ENCODE measurements at places on chromosomes 1 and 21. TPM values are rescaled to one million over a fixed set of nuclear protein-coding genes. Genes with fewer than 3 reads are reported as not detected.
A peak's percentile ranks its signal among the peaks of the same experiment; 100 is the strongest.

DNA sequence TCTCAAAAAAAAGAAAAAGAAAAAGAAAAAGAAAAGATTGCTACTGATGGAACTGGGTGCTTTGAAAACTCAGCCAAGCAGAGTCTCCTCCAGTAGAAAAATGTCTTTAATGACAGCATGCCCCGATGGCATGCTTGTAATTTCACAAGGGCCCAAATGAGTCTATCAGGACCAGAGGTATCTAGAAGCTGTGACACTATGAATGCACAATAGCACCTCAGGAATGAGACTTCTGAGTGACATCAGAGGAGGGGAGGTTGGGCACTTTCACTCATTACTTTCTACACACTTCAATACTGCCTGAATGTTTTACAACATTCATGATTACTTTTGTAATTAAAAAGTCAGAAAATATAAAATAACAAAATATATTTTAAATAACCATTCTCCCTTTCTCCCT, 15.1 kb upstream of the CD58 start:
- no peak for DNase-seq

DNA sequence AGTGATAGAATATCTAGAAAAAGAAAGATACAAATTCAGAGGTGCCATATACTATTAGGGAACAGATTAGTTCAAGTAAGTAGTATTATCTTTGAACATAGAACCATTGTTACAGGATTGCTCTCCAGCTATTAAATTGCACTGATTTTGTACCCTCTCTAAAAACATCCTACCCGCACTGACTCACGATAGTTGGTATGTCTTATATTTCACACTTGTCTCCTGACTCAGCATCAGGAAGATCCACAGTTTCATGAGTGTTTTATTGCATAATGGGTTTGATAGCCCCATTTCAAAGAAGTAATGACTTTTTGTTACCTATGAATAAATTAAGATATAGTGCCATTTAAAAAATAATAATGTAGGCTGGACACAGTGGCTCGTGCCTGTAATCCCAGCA, 6.0 kb downstream of the TATDN3 start:
- DNase-seq = peak; percentile 59

- DNase-seq = no peak
Measured at GRCh38 chr1:201112173-201112731, at the start of gene CACNA1S. TSS of gene CACNA1S (minus strand) at chr1:201112426. CDS start at chr1:201112339, 87 bp downstream.

DNA sequence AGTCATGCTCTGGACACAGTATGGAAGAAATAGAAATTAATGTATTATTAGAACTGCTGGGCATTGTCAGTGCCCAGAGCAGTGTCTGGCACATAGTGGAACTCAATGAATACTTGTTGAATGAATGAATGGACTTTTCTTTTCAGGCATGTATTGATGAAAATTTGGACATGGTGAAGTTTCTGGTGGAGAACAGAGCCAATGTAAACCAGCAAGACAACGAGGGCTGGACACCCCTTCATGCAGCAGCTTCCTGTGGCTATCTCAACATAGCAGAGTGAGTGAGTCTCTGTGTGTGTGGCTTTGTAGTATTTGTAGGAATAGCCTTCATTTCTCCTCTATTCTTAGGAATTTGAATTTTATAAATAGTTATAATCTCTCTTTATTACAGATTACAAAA, 68.1 kb downstream of the PPP1R12B start:
- DNase-seq = no peak

DNA sequence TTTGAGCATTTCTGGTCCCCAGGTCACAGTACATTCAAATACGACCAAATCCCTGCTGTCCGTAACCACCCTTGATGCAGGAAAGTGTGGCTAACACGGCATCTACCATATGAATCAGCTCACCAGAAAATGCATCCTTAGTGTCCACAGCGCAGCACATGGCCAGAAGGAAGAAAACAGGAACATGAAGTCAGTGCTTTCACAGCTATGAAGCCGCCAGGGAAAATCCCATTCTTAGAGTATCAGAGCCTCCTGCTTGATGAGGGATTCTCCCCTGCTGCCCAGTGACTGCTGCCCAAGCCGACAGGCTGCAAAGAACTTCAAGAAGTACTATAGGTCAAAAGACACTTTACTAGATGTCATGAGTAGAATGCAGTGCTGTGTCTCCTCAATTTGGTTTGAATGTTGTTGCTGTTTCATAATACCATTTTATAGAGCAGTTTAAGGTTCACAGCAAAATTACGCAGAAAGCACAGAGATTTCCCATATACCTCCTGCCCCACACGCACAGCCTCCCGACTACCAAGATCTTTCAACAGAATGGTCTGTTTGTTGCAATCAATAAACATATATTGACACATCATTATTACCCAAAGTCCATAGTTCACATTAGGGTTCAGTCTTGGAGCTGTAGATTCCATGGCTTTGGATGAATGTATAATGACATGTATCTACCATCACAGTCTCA, 14.5 kb downstream of the TIAM1 start:
- DNase-seq = no peak

GRCh38 chr1:169707912-169708604, 3.4 kb downstream of the SELL start:
- DNase-seq = no peak

DNA sequence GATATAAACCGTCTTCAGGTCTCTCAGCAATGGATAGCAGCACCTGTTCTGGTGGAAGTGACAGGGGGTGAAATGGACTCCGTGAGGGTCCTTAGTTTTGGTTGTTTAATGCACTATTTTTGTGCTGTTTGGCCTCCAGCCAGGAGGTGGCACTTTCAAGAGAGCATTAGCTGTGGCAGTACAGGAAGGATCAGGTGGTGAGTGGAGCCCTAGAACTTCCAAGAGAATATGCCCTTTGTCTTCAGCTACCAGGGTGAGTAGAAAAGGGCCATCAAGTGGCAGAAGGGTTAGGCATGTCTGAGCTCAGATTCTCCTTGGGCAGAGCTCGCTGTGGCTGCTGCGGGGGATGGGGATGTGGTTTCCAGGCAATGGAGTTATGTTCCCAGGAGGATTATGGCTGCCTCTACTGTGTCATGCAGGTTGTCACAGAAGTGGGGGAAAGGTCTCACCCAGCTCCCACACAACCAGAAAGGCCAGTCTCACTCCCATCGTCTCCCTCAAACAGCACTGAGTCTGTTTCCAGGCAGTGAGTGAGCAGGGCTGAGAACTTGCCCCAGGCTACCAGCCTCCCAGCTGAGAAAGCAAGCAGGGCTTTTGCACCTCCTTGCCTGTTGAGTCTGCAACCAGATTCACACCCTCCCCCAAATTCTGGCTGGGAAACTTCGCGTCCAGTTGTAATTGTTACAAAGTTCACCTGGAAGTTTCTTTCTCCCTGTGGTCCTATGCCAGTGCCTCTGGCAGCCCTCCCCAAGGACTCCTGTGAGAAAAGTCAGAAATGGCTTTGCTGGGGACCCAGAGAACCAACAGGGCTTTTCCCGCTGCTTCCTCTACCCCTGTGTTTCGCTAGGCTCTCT, 39.1 kb upstream of the TTLL7 start:
- DNase-seq = no peak

GRCh38 chr21:31957631-31958030, 84.8 kb downstream of the HUNK start:
- DNase-seq = no peak

GRCh38 chr1:6491480-6491962, at the start of gene PLEKHG5:
TSS of gene PLEKHG5 (minus strand) at chr1:6491667. CDS start at chr1:6477571, 14,096 bp downstream.
- peak; percentile 81 for DNase-seq

DNA sequence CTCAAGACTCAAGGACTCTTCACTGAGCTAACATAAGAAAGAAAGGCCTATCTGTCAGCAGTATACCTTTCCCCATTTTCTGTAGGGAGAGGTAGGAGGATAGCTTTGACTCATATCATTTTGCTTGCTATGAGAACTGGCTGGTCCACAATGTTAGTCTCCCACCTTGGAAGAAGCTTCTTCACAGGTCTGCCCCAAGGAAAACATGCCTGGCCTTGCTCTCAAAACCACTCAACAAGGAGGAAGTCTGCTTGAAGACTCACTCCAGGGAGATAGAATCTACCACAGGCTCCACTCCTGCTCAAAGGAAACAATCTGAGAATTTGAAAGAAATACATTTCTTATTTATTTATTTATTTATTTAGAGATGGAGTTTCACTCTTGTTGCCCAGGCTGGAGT, 29.5 kb upstream of the LAMC1 start:
- no peak for DNase-seq

DNA sequence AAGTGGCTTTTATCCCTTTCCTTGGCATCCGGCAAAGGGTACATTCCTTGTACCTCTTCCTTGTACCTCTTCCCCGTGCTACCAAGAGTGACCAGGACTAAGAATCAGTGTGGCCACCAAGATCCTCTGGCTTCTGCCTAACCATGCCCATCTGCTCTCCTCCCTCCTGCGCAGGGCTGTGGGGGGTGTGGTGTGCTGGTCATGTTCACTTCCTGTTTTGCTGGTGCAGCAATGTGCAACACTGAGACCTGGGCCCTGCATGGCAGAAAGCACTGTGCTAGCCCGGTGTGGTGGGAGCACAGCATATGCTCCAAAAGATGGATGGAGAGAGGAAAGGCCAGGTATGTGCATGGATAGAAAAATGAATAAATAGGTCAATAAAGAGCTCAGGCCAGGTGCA, 33.3 kb upstream of the TENT5C start:
- no peak for DNase-seq

- DNase-seq = no peak
Measured at GRCh38 chr1:10622910-10623685, 148.3 kb downstream of the PEX14 start.

GRCh38 chr1:214444182-214444939, 107.0 kb downstream of the PTPN14 start:
- no peak for DNase-seq

Gene NID1
- 73.6 TPM for total RNA-seq

Gene FCRLA
- 8.4 TPM for total RNA-seq

Gene TNN
- not detected for total RNA-seq

Gene ZNF670
- total RNA-seq = 4.6 TPM

Gene TMEM200B
- 20.4 TPM for total RNA-seq

Gene FAM72D
- total RNA-seq = 1.1 TPM

Gene GJA9
- total RNA-seq = not detected

All from GM23248 (cell line).